ENCODE measurements at places on chromosomes 7 and 10.

DNA sequence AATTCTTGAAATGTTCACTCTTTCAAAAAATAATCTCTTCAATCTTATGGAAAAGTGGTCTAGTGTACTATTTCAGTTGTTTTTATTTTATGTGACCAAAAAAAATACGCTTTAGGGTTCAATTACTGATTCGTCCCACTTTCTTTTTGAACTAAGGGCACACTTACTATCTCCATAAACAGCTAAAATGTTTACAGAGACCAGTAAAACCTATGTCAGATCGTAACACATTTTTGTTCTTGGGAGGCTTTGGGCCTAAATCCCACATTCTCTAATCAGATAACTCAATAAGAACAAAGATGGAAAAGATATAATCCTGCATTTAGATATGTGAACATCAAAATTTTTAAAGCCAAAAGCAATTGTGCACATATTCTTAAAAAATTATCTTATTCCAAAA is 29.8 kb upstream of the EPC1 start:
- no peak for DNase-seq

DNA sequence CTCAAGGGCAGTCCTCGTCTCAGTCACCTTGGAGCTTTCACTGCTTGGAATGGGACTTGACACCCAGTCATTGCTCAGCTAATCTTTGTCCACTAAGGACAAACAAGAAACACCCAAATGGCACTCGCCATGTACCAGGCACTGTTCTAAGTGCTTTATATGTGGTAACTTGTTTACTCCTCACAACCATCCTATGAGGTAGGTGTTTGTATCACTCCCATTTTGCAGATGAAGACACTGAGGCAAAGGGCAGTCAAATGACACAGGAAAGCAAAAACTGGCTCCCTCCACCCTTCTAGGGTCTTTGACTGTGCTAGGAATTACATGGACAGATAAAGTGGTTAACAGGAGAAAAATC is 24.7 kb downstream of the DNAJB12 start:
- no peak for DNase-seq

GRCh38 chr10:103262229-103262628 is 14.7 kb upstream of the INA start:
- no peak for DNase-seq

GRCh38 chr7:41130086-41130485 is 572.8 kb downstream of the INHBA start:
- no peak for DNase-seq

DNA sequence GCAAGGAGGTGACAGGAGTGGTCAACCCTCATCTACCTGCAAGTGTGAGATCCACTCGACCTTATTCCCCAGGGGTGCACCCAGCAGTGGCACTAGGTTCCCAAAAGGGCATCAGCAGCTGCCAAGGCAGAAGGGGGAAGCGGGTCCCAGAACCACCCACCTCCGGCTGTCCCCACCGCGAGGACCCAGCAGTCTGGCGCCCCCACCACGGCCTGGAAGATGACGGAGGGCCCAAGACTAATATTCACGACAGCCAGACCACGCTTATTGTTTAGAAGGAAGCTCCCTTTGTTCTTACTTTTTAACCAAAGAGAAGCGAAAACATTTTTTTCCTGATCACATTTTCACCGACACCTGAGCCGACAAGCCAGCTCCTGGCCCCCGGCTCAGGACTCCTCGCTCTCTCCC is 3.6 kb upstream of the EVX1 start:
- DNase-seq, result no peak

DNA sequence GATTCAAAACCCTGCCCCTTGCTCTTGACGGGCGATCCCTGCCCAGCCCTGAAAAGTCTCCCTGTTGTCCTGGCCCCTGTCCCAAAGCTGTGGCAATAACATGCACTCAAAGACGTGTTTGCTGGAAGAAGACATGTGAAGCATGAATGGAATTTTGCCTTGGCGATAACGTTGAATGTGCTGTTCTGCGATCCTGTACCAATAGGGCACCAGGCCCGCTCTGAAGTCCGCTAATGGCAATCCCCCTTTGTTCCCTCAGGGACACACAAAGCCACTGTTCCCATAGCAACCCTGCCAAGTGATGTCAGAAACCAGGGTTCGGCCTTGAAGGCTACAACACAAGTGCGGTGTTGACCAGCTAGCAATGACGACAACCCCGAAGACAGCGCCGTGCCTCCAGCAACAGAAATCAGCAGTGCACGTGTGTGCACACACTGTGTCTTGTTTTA is 284.6 kb downstream of the KLF6 start:
- no peak for DNase-seq

DNA sequence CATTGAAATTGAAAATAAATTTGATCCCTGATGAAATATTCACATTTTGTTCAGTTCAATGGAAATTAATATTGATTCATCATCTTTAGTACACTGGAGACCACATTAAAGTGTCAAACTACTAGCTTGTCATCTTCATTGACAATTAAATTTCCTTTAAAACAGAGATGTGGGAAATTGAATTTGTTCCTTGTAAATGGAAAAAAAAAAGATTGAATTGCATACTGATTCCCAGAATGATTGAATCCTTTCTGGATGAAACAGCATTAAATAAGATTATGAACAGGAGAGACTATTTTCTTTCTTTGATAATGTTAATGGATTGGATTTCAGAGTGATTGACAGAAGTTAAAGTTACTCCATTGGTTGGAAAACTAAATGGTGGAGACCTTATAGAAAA is 241.3 kb upstream of the CNTNAP2 start:
- DNase-seq, result no peak

DNA sequence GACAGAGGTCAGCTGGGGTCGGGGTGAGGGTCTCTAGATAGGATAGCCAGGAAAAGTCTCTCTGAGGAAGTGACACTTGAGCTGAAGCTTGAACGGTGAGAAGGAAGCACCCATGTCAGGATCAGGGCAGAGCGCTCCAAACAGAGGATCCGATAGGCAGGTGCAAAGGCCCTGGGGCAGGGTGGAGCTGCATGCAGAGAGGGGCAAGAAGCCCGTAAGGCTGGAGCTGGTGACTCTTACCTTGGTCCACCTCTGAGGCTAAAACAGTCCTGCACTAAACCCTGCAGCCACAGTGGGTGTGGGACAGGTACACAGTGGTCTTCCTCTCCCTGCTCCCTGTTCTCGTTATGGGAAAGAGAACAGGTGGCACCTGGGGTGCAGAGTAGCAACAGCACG is 5.8 kb upstream of the C10orf71 start:
- no peak for DNase-seq

DNA sequence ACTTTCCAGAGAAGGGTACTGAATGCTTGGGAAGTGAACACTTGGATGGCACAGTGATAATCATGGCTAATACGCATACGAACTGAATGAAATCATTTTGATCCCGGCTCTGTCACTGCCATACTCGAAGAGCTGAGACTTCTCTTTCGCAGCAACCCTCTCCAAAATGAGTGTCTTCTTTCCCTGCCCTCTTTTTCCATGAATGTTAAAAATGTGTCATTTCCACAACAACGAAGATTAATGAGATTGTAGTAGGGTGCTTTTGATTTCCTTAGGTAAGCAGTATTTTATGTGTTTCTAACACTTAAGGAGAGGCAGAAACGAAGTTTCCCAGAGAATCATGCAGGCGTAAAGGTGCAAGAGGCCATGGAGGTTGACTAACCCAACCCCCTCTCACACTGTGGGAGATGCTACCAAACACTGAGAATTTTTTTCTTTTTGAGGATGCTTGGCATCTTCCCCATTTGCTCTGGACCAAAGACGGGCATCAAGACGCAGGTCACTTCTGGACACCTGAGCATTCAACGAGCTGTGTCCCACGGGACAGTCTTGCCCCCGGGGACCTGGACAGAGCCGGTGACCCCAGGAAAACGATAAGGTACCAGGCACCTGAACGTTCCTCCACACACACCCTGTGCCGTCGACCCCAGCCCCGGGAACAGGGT is 823 bp downstream of the COPG2 start:
- DNase-seq, result no peak

DNA sequence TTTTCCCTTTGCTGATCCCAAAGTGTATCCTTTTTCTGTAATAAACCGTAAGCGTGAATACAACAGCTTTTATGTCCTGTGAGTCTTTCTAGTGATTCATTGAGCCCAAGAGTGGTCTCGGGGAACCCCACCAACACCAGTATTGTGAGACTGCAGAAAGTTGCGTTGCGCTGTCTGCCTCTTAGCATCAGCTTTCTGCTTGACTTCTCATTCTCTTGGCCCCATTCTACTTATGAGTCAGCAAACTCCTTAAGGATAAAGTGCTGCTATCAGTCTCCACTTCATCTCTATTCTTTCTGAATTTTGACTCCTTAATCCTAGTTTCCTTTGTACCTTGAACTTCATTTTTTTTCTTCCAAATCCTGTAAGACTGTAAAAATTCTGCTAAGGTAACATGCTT is 184.3 kb upstream of the MBL2 start:
- no peak for DNase-seq

DNA sequence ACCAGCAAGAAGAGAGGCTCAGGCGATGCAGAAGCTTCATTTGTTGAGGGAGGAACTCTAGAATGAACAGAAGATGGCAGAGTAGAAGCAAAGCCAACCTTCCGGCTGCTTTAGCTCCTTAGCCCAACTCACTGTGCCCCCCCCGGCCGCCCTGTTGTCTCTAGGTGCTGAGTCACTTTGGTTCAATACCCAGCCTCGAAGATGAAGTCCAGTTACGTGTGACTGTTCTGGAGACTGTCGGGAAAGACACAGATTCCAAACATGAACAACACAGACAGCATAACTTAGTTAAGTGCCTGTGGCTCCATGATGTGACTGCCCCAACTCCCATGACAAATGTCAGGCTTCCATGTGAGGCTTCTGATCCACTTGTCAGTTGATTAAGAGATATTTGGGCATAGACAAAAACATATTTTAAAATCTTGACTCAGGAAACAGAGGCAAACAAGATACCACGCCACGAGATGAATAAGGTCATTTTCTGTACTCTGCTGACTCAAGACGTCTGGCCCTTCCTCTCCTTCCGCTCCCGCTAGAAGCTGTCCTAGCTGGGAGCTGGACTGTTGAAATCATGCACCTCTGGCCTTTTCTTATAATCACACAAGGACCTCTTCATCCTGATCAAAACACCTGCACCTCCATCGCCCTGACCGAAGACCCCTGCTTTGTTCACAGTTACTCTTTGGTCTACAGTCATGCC is 199.3 kb downstream of the FRMD4A start:
- DNase-seq, result no peak
